Stimulated activated CD4-positive, alpha-beta T cell treated with anti-CD3 and anti-CD28 coated beads, Interleukin-4, amount 100 ng/mL, for 24 hours (primary cell): ENCODE measurements at places on chromosomes 2 and 18.

GRCh38 chr2:64929333-64929732, 59.9 kb upstream of the SLC1A4 start:
- no peak for DNase-seq

GRCh38 chr18:24773101-24773500, 312.7 kb downstream of the HRH4 start:
- DNase-seq = no peak

GRCh38 chr2:34266908-34267697, 668.0 kb upstream of the FAM98A start:
- DNase-seq = no peak

- DNase-seq = no peak
Observed at GRCh38 chr2:179049203-179049545, 763 bp downstream of the CCDC141 start.

GRCh38 chr2:11850082-11850481, 103.7 kb downstream of the LPIN1 start:
- DNase-seq = no peak

- DNase-seq = peak; percentile 17
Observed at GRCh38 chr2:74835831-74836674, 2.1 kb downstream of the HK2 start.

GRCh38 chr2:33791625-33792024, 192.5 kb upstream of the FAM98A start:
- DNase-seq = no peak

DNA sequence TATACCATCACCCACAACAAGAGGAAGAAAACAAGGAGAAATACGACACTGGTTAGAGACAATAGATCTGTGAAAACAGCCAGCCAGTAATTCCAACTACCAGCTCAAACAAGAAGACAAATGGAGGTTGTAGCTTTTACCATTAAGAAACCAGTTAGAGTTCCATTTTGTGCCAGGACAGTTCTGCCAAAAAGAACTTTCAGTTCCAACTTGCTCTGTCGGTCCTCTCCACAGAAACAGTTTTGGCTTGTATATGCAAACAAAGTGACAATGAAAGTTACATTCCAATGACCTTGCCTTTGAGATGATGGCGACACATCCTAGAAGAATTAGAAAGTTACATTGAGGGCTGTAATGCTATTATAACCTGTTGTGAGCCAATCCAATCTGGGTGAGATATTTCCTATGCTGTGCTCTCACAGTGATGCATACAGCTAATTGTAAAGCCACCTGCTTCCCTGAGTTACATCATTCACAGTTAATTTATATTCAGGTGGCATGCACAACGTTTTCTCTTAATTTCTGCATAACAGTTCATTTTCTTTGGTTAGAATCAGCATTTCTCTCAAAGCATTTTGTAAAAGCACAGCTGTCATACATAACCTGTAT, 1378.4 kb upstream of the PIK3C3 start:
- no peak for DNase-seq

DNA sequence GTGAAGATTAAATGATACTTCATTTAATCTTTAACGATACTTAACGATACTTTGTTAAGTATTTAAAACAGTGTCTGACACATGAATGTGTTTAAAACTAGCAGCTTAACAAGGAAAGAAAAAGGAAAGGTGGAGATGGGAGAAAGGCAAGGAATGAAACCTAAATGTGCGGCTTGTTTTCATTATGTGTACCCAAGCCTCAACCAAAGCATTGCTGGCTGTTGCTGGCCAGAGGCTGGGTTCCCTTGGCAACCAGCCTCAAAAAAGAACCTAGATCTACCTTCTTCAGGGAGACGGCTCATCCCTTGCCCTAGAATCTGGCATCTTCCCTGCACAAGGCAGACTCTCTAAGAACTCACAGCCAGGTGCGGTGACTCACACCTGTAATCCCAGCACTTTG, 13.8 kb upstream of the PCBP1 start:
- no peak for DNase-seq

DNA sequence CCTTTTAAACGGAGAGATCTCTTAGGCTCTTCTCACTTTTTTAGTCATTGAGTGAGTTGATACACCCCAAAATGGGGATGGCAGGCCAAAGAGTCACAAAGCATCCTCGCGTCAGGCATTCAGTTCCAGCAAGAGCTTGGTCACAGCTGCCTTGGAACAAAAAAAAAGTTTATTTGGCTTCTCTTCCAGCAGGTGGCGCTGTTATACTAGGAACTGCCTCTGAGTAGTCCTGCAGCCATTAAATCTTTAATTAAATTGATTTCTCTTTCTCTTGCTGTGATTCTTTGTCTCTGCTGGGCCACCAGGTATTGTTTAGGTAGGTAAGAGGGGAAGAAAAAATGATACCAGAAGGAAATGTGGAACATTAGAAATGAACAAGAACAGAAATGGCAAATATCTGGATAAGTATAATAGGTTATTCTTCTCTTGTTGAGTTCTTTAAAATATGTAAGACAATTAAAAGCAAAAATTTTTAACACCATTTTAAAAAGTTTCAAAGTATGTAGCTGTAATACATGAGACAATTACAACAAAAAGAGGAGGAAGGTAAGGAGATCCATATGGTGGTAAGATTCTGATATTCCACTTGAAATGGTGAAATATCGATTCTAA, 175.1 kb downstream of the GALNT1 start:
- peak; percentile 62 for DNase-seq

DNA sequence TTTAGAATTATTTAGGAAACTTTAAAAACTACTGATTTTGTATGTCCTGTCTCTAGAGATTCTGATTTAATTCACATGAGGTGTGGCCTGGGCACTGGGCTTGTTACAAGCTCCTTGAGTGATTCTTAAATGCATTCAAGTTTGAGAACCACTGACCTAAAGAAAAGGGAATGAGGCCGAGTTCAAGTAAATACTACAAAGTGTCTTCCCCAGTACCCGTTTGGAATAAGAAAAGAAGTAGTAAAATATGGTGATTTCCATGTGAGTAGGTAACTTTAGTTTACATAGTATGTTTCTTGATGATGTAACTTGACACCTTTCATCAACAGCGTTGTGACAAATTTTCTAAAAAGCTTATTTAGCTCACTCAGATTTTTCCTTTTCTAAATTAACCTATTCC, 1022.9 kb upstream of the NRXN1 start:
- DNase-seq = no peak

DNA sequence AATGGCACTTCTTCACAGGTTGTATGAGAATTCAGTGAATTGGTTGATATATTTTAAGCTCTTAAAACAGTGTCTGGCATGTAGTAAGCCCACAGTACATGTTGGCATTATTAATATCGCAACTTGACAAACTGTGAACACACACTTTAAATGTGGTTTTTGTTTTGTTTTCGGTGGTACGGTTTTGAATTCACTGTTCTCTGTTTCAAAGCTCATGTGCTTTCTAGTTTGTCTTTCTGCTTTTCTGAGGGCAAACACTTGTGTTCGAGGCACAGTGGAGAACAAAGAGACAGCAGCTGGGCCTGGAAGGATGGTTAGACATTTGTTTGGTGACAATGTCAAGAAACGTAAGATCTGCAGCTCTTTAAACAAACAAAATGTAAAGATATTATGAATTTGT, 276.5 kb upstream of the MC4R start:
- DNase-seq = no peak

DNA sequence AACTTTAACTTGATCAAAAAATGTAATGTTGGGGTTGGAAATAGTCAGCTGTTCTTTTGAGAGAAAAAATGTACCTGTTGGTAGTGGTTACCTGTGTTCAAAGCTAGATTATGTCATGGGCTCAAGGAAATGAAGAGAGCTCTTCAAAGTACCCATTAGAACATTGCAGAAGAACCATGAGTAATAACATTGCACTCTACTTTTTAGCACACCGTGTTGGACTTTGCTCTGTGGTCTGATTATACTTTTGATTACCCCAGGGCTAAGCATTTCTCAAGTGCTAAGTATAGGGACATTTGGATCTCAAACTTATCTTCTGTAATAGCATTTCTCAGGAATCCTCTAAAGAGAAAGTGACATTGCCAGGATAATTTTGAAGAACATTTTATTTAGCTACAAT, 1122.8 kb upstream of the CELF4 start:
- DNase-seq = no peak

GRCh38 chr2:129753261-129753660, 226.2 kb upstream of the RAB6C start:
- DNase-seq = no peak

DNA sequence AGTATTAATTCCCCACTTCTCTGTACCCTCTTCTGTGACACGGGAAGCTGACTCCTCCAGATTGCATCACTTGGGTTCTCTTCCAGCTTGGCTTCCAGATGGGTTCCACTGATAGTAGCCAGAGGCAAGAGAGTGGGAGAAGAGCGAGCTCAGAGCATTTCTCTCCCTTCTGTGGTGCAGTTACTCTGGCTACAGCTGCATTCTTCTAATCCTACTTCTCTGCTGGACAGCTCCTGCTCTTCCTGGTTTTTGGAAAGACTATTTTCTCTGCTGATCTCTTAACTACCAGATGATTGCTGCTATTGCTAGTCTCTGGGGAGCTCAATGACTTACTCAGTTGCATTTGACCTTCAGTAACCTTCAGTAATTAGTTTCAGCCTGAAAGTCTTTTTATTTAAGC, 187.5 kb upstream of the MAP2 start:
- no peak for DNase-seq

DNA sequence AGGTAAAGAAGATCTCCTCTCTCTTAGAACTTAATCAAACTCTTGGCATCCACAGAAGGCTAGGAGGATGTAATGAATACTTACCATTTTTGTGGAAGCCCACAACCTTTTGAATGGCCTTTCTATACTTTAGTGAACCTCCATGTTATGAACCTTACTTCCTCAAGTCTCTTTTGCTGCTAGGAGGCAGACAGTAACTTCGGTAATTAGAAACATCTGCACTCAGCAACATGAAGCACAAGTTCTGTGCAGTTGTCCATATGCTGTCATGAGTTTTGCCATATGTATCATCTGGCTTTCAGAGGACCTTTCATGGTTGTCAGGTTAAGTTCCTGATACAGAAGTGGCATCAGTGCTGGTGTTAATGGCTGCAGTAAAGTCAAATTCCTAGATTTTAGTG, 50.4 kb downstream of the PDK1 start:
- no peak for DNase-seq
